ENCODE measurements at places on chromosomes 4 and X.

DNA sequence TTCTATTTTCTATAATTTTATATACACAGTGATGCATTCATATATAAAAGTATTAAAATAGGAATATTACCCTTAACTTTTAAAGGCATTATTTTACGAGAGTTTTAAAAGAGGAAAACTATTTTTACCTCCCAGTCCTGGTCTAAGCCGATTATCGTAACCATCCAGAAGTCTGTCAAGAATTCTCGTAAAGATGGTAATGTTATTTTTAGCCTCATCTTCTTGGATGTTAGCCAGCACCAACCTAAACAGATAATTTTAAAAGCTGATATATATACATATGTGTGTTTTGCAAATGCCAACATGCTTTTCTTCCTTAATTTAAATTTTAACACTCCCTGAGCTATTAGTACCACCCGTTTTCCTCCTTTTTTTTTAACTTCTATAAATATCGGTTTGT, 4.0 kb downstream of the GABRA2 start:
- DNase-seq: no peak

GRCh38 chr4:127997534-127998388, 32.6 kb downstream of the ABHD18 start:
- DNase-seq: no peak

DNA sequence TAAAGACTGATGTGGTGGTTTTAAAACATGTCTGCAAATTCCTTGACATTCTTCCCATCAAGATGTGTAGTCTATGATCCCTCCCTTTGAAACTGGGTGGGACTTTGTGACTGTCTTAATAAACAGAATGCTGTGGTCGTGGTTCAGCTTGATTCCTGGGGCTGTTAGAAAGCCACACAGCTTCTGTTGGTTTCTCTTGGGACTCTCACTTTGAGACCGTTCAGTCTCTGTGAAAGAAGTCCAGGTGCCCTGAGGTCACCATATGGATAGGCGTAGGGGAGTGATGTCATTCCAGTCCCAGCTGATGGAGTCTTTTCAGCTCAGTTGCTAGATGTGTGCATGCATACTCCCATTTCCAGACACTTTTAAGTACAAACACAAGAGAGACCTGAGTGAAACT, 216.6 kb downstream of the KDR start:
- no peak for DNase-seq

DNA sequence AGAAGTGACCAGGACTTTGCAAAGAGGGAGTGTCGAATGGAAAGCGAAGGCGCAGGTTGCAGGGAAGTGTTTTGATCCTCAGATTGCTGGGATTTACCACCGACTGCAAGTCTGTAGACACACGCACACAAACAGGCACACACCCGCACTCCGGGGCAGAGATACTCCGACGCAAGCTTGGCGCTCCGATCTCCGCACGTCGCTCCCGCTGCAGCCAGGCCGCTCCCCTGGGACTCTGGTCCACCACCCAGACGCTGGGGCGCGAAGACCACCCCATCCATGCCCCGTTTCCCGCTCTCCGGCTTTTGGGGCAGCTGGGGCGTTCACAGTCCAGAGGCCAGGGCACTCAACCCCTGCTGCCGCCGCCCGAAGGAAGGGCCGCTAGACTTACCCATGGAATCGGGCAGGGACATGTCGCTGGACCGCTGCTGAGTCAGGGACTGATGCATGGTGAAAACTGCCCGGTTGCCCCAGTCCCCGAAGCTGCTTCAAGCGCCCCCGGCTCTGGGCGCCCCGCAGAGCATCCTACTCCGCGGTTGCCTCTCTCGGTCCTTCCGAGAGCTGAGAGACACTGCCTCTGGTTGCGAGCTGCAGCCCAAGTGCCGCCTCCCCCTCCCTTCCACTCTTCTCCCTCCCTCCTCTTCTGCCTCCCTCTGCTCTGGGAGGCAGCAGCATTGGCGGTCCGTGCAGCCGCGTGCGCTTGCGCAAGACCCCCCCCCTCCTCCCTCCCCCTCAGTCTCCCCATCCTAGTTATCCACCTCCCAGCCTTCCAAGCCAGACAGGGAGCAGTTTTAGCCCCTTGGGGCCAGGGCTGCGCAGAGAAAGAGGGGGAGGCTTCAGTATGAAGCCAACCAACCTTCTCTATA, at the start of gene TMEM255A:
TSS of gene TMEM255A (minus strand) at position 601 of the 866 bp plus-strand sequence. CDS start at position 449, 152 bp downstream.
- no peak for DNase-seq

- no peak for DNase-seq
Measured at GRCh38 chrX:12329476-12329875, 191.2 kb downstream of the FRMPD4 start.

DNA sequence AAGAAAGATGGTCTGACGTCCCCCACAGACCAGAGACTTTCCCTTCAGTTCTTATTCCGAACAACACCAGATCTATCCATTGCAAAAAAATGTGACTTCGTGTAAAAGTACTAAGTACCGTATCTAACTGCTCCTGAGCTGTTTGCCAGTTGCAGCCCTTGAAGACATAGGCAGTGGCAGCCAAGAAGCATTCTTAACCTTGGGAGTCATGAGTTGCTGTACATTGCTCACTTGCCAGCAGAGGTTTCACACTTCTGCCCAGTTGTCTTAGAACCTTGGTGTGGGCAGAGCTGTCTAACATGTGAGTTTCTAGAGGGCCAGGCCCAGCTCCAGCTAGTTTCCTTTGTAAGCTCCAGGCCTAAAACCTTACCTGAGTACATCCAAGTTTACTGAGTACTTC, 10.5 kb upstream of the CHRDL1 start:
- no peak for DNase-seq

GRCh38 chrX:15336023-15336413, 695 bp upstream of the PIGA start:
- DNase-seq: no peak

GRCh38 chr4:88335092-88335665, 43.5 kb upstream of the HERC6 start:
- no peak for DNase-seq

DNA sequence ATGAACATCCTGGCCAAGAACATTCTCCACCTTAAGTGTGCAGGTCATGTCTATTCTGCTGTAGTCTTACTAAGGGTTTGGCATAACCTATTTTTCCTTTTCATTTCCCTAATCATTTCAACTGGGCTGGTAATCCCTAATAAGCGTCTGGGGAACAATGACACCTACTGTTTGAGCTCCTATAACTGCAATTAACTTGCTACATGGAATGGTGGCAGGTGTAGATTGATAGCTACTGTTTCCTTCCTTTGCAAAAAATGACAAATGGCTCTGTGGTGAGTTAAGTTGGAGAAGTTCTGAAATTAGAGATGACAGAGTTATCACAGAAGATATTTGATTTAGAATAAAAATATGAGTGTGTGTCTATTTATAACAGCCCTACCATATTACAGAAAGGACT, 104.5 kb upstream of the NAP1L5 start:
- no peak for DNase-seq

Measured in stimulated activated CD4-positive, alpha-beta T cell treated with anti-CD3 and anti-CD28 coated beads, TNF-alpha, amount 100 ng/mL, for 4 hours (primary cell).